ENCODE measurements at places on chromosomes 12 and 14.

DNA sequence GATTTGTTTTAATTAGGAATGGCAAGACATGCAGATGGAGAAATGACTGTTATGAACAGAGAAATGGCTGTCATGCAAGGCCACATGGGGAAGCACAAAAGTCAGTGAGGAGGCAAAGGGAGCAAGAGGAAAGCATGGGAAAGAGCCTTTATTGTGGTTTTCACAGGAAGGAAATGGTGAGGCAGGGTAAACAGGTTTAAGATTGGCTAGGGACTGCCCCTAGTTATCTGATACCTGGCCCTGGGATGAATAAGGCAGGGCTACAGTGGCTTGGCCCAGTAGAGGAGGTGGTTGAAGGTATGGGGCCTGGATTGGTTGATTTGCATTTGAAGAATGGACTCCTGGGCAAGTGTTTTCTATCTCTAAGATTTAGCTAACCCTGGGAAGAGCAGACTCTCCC is 168.7 kb upstream of the CNOT2 start:
- DNase-seq, result no peak

GRCh38 chr14:85250414-85251189 is 279.3 kb upstream of the FLRT2 start:
- no peak for DNase-seq

DNA sequence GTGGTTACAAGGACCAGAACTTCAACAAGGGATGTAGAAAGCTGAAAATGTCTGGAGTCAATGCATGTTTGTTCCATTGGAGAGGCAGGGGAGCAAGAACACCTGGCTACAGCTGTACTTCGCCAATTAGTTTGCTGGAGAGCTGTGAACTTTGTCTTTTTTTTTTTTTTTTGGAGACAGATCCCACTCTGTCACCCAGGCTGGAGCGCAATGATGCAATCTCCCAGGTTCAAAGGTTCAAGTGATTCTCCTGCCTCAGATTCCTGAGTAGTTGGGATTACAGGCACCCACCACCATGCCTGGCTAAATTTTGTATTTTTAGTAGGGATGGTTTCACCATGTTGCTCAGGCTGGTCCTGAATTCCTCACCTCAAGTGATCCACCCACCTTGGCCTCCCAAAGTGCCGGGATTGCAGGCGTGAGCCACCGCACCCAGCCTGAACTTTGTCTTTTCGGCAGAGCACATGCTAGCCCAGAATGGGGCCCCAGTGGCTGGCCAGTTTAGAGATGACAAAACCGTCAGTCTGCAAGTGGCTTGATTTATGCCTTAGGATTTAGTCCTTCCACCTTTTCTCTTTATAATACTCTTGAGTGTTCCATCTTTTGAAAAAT is 55.5 kb downstream of the AVPR1A start:
- no peak for DNase-seq

GRCh38 chr12:105783983-105784947 is 354.5 kb downstream of the NUAK1 start:
- DNase-seq, result no peak

- no peak for DNase-seq
These were observed 2.7 kb downstream of the CGRRF1 start for GRCh38 chr14:54512393-54512792.

GRCh38 chr14:103095210-103095778 is 769 bp downstream of the EXOC3L4 start:
- DNase-seq, result no peak

DNA sequence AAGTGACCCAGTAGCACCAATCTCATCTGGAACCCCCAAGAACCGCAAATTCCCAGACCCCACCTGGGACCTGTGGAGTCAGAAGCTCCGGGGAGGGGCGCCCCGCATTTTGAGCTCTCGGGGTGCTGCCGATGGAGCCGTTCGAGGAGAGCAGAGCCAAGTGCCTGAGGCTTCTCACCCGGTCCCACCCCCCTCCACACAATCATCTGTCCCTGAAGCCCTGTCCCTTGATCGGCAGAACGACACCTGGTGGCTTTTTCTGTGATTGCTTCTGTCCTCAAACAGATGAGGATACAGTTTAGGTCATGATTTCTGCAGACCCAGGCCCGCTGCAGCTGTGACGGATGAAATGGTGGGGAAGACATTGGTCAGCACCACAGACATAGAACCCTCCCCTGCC is 74.7 kb downstream of the NOC4L start:
- DNase-seq, result no peak

DNA sequence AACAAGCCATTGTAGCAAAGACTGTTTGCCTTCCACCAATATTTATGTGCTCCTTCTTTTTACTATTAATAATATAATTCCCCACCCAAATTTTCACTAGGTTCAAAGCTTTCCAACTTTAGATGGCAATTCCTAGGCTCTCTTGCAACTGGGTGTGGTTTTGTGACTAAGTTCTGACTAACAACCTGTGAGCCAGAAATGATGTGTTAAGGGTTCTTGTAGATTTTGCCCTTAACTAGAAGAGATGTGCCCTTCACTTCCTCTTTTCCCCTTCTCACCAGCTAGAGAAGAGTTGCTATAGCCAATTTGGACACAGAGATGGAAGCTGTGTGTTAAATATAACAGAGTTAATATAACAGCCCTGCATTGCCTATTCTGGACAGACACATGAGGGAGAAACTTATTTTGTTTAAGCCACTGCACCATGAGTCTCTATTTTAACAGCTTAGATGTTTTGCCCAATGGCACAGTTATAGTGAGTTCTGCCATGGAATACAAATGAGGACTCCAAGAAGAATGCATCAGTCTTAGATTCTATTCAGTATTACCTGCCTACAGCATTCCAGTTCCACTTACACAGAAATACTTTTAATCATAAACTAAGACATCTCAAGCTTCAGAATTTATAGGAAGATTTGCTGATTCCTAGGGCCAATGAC is 216.2 kb downstream of the DUSP6 start:
- no peak for DNase-seq

- no peak for DNase-seq
These were observed 267.3 kb downstream of the SNAPC1 start for GRCh38 chr14:62029569-62029924.

- DNase-seq, result no peak
These were observed 42.2 kb upstream of the ATP23 start for GRCh38 chr12:57899010-57899662.

DNA sequence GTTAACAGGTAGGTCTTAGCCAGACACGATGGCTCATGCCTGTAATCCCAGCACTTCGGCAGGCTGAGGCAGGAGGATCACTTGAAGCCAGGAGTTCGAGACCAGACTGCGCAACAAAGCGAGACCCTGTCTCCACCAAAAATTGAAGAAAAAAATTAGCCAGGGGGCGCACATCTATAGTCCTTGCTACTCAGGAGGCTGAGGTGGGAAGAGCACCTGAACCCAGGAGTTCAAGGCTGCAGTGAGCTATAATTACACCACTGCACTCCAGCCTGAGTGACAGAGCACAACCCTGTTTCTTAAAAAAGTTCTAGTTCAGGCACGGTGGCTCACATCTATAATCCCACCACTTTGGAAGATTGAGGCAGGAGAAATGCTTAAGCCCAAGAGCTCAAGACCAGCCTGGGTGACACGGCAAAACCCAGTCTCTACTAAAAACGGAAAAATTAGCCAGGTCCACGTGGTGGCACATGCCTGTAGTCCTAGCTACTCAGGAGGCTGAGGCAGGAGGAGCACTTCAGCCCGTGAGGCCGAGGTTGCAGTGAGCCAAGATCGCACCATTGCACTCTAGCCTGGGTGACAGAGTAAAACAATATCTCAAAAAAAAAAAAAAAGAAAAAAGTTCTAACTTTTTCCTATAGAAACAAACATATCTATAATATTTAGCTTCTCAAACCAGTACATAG is 9.1 kb downstream of the BAZ1A start:
- DNase-seq, result no peak

- no peak for DNase-seq
These were observed 28.6 kb upstream of the PTPRQ start for GRCh38 chr12:80415466-80415865.

DNA sequence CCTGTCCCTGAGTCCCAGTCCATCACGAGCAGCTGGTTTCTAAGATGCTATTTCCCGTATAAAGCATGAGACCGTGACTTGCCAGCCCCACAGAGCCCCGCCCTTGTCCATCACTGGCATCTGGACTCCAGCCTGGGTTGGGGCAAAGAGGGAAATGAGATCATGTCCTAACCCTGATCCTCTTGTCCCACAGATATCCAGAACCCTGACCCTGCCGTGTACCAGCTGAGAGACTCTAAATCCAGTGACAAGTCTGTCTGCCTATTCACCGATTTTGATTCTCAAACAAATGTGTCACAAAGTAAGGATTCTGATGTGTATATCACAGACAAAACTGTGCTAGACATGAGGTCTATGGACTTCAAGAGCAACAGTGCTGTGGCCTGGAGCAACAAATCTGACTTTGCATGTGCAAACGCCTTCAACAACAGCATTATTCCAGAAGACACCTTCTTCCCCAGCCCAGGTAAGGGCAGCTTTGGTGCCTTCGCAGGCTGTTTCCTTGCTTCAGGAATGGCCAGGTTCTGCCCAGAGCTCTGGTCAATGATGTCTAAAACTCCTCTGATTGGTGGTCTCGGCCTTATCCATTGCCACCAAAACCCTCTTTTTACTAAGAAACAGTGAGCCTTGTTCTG is 41.6 kb downstream of the DAD1 start:
- DNase-seq, result no peak

DNA sequence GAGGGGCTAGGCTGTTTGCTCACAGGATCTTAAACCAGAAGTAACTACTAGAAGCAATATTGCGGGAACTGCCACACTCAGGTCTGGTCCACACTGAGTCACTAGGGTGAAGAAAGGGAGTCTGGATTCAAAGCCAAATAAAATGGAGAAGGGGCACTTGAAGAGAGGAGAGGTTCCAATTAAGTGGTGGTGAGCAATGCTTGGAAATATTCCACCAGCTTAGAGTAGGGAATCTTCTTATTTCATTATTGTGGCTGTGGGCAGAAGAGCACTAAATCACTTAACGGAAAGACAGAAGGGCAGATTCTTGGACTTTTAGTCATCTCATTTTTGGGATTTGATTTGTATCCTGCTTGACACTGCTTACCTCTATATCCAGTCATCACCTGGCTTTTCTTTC is 48.6 kb upstream of the PPP1R12A start:
- no peak for DNase-seq

- no peak for DNase-seq
These were observed 6.7 kb downstream of the GPR132 start for GRCh38 chr14:105058521-105059034.

- no peak for DNase-seq
These were observed 645.6 kb upstream of the TMEM132C start for GRCh38 chr12:127621366-127621765.

DNA sequence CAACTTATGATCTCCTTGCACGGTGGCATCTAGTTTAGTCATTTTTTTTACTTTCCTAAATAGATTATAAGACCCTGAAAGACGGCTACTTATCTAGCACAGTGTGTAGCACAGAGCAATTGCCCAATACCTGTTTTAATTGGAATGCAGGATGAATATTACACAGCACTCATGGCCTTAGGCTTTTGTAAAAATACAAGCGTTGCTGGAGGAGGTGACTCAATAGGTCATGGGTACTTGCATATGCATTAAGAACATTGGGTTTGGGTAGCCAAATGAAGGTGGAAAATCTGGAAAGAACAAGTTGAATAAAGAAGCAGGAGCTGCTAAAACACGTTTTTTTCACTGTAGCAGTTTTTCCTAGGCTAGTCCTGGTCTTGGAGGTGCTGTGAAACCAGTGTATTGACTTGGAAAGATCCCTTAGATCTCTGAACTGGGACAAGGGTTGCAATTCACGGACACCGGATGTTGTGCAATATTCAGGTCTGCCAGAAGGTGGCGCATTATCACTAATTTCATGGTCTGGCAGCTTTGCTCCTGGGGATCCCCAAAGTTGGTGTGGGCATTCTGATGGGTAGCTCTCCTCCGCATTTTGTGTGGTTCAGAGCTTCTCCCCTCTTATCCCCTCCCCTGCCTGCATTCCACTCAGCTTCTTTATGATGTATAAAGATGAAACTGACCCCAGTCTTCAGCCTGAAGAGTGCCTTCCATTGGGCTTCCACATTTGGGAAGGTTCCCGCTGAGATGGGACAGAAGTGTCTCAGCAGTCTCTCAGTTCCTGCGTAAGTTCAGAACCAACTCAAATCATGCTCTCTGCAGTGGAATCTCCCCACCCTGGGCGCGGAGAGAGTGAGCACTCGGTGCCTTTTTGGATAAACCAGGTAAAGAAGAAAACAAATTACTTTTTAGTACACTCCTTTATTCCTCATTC is 278.3 kb downstream of the NRXN3 start:
- DNase-seq, result no peak

- DNase-seq, result peak; percentile 72
These were observed at the start of gene PSMC1 for GRCh38 chr14:90256354-90257131. Gene PSMC1 (plus strand): TSS chr14:90256553. CDS start chr14:90256598, 45 bp downstream.

- no peak for DNase-seq
These were observed 285.4 kb downstream of the ALG10B start for GRCh38 chr12:38601949-38602348.

GRCh38 chr12:125187148-125187745 is 122.0 kb downstream of the AACS start:
- no peak for DNase-seq

DNA sequence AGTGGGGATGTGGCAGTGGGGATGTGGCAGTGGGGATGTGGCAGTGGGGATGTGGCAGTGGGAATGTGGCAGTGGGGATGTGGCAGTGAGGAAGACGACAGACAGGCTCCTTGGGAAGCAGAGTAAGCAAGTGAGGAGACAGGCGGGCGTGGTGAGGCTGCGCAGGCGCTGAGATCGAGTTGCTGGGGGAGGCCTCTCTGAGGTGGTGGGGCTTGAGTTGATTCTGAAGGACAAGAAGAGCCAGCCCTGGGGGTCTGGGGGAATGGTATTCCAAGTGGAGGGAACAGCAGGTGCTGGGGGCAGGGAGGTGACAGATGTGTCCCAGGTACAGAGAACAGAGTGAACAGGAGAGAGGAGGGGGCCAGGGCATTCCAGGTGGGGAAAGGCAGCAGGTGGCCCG is 33.8 kb upstream of the TSPAN9 start:
- DNase-seq, result no peak

- DNase-seq, result no peak
These were observed 1013.8 kb downstream of the DIO2 start for GRCh38 chr14:79197516-79197915.

GRCh38 chr14:32826404-32827082 is 112.1 kb upstream of the NPAS3 start:
- no peak for DNase-seq

DNA sequence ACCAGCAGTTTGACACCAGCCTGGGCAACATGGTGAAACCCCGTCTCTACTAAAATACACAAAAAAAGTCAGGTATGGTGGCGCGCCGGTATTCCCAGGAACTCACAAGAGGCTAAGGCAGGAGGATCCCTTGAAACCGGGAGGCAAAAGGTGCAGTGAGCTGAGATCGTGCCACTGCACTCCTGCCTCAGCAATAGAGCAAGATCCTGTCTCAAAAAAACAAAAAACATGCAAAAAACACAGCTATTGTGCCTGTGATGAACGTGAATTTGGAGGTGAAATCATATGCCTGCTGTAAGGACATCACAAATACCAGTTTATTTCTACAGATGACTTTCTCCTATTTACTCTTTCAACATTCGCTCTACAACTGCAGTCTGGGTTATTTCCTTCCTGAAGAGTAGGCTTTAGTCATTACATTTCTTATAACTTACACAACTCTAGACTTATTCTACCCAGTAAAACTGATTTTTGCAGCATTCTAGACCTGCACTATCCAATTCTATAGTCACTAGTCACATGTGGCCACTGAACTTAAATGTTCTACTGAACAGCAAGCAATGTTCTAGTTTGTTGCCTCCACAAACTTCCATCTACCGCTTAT is 48.3 kb downstream of the HNRNPC start:
- no peak for DNase-seq

- DNase-seq, result no peak
These were observed 51.5 kb downstream of the FAR2 start for GRCh38 chr12:29200586-29200985.

- DNase-seq, result no peak
These were observed 50.1 kb downstream of the CD9 start for GRCh38 chr12:6250343-6250742.

GRCh38 chr14:76294876-76295275 is 81.1 kb upstream of the ESRRB start:
- DNase-seq, result no peak

Data from KG1 (cell line).